HS-27A (cell line): ENCODE measurements at places on chromosomes 7 and 10.

DNA sequence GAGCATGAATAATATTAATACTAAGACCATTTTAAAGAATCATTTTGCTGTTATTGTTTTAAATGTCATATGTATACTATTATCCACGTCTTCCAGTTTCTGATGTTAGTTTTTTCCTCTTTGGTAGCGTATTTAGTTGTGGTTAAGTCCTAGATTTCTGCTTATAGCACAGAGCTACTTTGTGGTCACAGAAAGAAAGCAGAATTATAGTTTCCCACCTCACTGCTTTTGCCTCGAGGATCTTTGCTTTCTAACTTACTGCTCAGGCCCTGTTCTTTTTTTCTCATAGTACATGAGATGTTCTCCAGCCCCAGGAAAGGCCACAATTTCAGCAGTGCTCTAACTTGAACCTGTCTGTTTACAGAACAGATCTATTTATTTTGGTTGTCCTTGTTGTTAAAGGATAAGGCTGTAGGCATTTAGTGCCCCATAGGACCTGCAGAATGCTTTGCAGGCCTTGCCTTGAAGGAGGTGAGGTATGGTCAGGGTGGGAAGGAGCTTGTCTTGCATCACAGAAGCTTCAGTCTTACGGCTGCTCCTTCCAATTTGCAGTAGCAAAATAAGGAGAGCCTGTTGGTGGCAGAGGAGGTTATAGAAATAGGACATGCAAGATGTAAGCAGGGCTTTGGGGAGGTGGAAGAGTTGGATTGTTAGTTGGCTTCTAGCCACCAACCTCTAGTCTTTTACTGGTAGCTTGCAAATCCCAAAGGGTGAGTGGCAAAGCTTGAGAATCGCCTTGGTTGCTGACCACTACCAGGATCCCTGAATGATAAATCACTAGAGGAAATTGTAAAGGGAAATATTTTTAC, 129.1 kb downstream of the LRRC4 start:
- DNase-seq = no peak

DNA sequence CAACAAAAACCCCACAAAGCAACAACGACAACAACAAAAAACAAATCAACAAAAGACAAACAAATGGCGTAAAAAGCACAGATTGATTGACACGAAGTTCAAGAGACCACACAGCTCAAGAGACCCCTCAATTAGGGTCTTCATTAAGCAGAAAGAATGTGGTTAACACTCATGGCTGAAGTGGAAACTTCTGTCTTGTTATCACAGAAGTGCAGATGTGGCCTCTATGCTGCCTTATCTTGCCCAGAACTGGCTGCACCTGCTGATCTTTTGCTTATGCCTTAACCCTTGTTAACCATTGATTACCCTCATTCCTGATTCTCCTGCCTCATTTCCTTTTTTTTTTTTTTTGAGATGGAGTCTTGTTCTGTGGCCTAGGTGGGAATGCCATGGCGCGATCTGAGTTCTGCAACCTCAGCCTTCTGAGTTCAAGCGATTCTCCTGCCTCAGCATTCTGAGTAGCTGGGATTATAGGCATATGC, 3.5 kb upstream of the DAGLB start:
- no peak for DNase-seq

- no peak for DNase-seq
Measured at GRCh38 chr7:1555813-1556543, at the start of gene TMEM184A. TSS of gene TMEM184A (minus strand) at chr7:1556205. CDS start at chr7:1555484, 721 bp downstream.

GRCh38 chr10:79246606-79247275, 100.5 kb upstream of the PPIF start:
- no peak for DNase-seq
